ENCODE measurements at places on chromosomes 3 and 15.

DNA sequence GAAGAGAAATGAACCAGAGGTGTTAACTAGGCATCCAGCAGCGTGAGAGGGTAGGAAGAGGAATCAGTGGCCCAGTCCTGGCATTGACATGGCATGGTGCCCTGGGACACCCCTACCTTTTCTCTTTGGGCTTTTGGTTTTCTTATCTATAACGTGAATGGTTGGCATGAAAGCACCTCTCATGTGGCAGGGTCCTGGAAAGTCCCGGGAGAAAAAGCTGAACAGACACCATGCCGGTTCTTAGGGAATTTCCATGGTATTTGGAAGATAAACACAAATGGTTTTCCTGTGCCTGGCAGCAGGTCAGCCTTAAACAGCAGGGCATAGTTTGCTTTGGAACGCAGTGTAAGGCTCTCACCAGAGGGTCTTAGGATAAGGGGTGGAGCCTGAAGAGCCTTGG, 15.4 kb downstream of the ARNT2 start:
- DNase-seq = no peak

DNA sequence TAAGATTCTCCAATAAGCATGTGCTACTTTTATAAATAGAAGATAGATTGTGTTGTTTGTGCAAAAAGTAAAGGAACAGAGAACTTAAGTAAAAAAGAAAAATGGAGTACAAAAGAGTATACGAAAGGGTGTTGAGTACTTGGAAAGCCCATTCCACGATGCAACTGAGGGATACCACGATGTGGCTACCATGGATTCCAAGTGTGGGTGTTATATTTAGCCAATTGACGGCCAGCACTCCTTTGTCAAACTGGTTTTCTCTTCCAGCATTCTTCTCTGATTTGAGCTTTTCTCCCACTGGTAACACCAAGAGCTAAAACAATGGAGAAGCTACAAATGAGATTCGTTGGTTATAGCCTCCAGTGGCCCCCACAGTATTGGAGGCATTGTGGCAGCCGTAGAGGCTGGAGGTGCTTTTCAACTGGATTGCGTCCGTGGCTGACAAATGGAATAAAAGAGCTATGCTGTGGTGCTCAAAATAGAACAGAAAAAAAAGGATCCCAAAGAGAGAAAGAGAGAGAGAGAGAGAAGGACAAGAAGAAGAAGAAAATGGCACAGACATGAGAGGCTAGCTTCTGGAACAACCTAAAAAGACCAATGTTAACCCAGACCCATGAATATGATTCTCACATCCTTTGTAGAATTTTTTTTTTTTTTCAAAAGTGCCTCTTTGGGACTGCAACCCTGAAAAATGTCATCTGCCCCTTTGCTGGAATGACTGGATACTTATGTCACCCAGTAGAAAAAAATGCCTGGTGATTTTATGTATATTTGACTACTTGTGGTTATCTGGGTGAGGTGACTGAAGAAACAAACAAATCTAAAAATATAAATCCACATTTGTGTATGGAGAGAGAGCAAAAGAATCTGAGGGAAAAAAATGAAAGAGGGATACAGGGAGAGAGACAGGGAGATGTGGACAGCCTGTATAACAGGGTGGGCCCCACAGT, 345.1 kb downstream of the RORA start:
- no peak for DNase-seq

DNA sequence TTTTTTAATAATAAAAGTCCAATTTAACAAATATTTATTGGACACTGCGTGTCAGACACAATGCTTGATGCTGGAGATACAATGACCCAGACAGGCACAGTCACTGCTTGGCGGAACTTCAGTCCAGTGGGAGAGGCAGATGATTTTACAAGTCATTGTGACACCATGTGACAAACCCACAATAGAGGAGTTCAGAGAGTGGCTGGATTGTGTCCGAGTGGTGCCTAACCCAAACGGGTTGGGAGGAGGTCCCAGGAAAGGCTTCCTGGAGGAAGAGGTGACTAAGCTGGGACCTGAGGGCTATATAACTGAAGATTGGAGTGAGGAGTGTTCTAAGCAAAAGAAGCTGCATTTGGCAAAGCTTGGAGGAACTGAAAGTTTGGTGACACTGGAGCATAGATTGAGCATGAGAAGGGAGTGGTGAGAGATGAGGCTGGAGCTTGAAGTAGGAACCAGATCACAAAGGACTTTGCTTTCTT, 41.4 kb downstream of the CRTC3 start:
- peak; percentile 44 for DNase-seq

GRCh38 chr3:149575213-149575960, 82.4 kb downstream of the WWTR1 start:
- DNase-seq = no peak
